ENCODE measurements at places on chromosomes 13 and 19.
A peak's percentile ranks its signal among the peaks of the same experiment; 100 is the strongest.

DNA sequence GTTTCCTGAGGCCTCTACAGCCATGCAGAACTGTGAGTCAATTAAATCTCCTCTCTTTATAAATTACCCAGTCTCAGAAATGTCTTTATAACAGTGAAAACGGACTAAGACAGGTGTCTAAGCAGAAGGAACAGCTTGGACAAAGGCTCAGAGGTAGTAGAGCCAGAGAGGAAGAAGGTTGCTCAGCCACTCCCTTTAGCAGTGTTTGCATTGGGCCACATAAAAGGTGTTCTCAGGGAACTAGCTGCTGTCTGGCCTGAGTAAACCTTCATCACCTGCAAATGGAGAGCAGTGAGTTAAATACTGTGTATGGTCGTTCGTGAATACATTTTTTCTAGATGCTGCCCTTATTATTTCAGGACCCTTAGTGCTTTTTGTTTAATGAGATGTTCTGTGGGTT lies 383.4 kb downstream of the EFNB2 start:
- no peak for DNase-seq

DNA sequence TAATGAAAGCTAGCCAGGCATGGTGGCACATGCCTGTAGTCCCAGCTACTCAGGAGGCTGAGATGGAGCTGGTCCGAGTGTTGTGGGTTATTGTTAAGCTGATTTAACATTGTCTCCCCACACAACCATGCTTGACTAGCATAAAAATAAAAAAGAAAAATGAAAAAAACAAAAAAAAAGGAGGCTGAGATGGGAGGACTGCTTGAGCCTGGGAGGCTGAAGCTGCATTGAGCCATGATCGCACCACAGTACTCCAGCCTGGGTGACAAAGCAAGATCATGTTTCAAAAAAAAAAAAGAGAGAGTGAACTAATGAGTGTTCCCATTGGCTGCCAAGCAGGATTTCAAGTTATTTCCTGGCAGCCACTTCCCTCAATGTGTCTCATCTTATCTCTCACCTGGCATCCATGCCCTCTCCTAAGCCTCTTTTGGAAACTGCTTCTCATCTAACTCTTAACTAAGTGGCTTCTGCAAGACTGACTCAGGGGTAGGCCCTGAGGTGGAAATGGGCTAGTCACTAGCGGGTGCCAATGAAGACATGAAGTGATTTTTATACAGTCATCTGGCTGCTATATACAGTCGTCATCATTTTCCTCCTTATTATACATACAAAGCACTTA lies 4.9 kb downstream of the THAP8 start:
- DNase-seq: peak; percentile 46

- DNase-seq: no peak
These were observed 1.3 kb upstream of the ZNF181 start for GRCh38 chr19:34732612-34733211.

DNA sequence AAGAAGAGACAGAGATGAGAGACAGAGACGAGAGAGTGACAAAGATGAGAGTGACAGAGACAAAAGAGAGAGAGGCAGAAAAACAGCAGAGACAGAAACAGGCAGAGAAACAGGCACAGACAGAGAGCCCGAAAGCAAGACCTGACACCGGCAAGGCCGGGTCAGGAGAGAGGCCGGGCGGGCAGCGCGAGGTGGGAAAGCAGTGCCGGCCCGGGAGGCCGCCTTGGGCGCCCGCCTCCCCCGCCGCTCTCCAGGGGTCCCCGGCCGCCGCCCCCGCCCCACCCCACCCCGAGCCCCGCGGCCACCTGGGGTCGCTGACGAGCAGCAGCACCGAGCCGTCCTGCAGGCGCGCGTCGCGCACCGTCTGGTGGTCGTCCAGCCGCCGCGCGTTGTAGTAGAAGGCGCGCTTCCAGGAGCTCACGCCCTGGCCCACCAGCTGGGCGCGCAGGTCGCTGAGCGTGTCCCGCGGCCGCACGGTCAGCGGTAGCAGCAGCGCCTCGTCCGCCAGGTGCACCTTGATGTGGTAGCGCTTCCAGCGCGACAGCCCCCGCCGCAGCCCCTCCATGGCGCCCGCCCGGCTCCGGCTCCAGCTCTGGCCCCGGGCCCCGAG lies at the start of gene TINCR:
TSS of gene TINCR (minus strand) at position 594 of the 610 bp plus-strand sequence.
- no peak for DNase-seq

- no peak for DNase-seq
These were observed 23.5 kb downstream of the CEACAM16 start for GRCh38 chr19:44722131-44723121.

DNA sequence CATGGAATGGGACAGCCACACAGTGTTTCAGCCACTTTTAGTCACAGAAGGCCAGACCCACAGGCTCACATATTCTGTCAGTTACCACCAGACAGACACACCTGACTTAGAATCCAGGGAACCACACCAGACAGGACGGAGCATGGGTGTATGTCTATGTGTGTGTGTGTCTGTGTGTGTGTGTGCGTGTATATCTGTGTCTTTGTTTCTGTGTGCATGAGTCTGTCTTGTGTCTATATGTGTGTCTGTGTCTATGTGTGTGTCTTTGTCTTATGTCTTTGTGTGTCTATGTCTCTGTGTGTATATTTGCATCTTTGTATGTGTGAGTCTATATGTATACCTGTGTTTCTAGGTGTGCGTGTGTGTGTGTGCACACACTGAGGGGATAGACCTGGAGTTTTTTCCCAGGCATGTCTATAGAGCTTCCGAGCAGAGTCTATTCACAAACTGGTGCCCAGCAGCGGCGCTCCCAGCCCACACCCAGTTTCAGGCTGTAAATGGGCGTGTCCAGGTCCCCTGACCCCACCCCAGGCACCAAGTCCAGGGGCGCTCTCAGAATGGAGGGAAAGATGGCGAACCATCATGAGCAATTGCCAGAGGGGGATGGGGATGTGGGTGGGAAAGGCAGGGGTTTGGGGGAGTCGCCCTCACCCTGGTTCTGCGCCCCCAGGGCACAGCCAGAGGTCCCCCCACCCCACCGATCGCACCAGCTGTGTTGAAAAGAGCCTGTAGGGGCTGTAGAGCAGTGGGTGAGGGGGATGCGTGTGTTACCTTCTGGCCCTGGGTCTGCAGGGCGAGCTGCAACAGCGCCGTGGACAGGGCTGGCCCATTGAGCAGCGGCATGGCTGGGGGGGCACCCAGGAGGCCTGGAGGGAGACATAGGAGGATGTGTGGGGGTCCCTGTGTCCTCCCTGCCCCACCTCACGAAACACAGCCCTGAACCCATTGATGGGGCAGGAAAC lies 6.3 kb upstream of the FDX2 start:
- no peak for DNase-seq

- no peak for DNase-seq
These were observed 698.2 kb downstream of the SLITRK1 start for GRCh38 chr13:83184150-83184475.

DNA sequence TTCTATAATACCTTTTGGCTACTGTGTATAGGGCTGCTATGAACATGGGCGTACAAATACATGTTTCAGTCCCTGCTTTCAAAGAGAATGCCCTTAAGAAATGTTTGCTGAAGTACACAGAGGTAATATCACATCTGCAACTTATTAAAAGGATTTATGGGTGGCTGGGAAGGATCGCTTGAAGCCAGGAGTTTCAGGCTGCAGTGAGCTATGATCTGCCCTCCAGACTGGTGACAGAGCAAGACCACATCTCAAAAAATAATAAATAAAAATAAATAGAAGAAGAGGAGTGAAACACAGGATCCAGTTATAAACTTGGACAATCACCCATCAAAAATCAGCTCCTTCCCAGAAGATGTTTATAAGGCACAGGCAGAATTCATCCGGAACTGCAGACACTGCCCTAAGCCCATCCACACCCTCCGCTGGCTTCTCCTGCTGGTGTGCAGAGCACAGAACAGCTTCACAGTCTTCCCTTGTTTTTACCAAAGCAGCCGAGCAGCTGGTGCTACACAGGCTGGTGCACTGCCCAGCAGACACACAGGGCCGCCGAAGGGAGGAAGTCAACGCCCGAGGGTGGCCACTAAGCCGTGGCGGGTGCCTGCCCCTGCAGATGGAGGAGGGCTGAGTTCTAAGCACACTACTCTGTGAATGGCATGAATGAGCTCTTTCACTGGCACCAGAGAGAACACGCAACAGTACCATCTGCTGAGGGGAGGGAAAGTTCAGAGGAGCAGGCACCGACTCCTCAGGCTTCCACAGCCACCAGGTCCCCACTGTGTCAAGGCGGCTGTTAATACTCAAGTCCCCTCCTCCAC lies 44.0 kb downstream of the BRD4 start:
- DNase-seq: no peak

DNA sequence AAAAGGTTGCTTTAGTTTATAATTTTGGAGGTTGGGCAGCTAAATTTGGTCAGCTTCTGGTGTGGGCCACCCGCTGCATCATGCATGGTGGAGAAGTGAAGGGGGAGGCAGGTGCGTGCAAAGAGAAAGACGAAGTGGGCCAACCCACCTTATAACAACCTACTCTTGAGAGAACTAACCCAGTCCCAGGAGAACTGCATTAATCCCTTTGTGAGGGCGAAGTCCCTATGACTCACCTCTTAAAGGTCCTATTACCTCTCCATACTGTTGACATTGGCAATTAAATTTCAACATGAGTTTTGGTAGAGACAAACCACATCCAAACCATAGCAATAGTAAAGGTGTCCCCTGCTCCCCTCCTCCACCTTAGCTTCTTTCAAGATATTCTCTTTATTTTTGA lies 7.7 kb upstream of the FGF9 start:
- no peak for DNase-seq

- no peak for DNase-seq
These were observed 1.7 kb upstream of the ADM5 start for GRCh38 chr19:49687566-49688316.

DNA sequence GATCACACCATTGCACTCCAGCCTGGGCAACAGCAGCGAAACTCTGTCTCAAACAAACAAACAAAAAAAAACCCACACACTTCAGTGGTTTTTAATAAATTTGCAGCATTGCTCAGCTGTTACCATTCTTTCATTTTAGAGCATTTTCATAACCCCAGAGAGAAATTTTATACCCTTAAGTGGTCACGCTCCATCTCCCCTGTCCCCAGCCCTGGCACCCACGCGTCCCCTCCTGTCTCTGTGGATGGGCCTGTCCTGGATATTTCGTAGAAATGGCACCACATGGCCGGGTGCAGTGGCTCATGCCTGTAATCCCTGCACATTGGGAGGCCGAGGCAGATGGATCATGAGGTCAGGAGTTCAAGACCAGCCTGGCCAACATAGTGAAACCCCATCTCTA lies 7.8 kb downstream of the THOP1 start:
- DNase-seq: no peak

Measured in keratinocyte (primary cell).